Stimulated activated CD4-positive, alpha-beta T cell treated with anti-CD3 and anti-CD28 coated beads, Interleukin-2, amount 100 ng/mL, for 48 hours (primary cell): ENCODE measurements at places on chromosomes 2 and 18.

- DNase-seq: no peak
Observed at GRCh38 chr2:127810156-127810618, 784 bp downstream of the WDR33 start.

DNA sequence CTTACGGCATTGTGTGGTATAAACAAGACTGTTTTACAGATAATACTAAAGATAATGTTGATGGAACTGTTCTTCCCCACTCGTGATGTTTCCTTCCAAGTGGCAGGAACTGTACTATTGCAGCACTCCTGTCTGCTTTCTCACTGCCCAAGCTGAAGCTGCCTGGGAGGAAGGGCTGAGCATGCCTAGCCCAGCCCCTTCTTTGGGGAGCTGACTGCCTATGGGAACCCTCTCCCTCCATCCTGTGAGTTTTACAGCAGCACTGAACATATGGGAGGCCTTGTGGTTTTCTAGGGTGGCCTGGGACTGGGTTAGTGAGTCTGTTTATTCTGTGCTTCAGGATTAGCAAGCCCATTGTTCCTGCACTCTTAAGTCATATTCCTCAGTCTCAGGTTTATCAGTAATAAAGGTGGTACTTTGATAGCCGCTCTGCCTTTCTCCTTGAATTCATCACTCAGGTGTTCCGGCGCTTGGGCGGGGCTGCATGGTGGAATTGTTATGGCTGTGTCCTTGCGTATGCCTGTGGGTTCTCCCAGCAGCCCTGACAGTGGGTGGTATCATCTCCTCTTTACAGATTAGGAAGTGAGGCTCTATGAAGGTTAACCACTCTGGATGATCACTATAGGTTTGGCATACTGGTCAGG, 379.7 kb downstream of the PTPRM start:
- no peak for DNase-seq

- no peak for DNase-seq
Observed at GRCh38 chr2:150165442-150165841, 322.0 kb downstream of the RND3 start.

- no peak for DNase-seq
Observed at GRCh38 chr18:63240531-63241316, 78.8 kb downstream of the BCL2 start.

DNA sequence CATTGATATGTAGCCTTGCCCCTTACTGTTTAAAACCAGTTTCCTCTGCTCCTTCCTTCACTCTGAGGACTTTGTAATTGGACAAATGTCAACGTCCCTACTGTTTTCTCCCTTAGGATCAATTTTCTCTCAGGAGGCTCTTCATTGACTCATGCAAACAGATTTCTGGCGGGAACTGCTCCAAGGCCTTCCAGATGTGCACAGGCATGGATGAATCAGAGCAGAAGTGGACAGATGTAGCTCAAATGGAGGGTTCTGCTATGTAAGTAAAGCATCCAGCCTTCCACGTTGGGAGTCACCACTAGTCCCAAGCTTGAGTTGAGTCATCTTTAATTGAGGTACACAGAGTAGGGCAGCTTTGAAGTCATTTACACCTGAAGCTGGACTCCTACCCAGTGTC, 34.1 kb upstream of the ZDBF2 start:
- DNase-seq: no peak

GRCh38 chr18:43563780-43564179, 286.5 kb upstream of the SYT4 start:
- no peak for DNase-seq

DNA sequence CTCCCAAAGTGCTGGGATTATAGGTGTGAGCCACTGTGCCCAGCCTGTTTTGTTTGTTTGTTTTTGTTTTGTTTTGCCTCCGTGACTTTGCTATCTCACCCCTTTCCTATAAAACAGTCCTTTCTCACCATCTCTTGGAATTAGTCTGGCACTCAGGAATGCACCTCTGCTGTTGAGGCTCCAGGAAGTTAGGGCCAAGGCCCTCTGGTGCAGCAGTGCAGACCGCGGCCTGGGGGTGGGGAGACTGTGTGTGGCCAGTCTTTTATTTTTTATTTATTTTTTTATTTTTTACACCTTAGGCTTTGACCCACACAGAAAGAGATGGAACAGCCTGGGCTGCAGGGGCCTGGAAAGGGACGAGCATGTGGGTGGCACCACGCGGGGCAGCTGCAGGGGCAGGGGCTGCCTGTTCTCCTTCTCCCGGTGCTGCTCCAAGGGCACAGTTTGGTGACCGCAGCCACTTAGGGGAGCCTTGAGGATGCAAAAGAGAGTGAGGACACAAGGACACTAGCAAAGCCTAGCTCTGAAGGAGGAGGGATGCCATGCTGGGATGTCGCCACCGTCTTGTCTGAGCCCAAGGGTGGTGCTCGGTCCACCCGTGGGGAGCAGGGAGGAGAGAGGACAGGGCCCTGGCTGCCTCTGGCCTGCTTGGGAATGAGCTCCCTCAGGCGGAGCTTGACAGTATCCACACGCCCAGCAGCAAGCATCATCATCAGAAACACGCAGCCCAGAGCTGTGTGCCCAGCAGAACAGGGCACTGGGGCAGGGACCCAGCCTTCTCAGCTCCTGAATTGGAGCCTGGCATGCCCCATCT, 19.4 kb upstream of the ALPI start:
- DNase-seq: no peak

GRCh38 chr2:157785200-157785599, 90.9 kb downstream of the ACVR1 start:
- DNase-seq: no peak

DNA sequence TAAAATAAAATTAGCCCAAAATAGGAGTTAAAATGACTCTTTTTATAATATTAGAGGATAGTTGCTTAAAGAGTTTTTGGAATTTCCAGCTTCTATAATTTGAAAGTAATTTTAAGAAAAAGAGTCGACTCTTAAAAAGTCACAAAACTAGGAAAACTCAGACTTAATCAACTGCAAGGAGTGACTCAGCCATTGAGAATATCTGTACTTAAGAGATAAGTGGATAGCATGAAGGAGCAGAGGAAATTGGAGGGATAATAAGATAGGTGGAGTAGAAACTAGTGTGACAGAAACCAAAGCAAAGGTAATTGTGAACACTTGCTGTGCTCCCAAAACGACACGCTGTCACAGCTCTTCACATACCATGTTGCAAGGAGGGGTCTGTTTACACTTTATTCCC, 8.4 kb downstream of the RSAD2 start:
- no peak for DNase-seq

GRCh38 chr2:180646756-180647155, 333.6 kb upstream of the UBE2E3 start:
- DNase-seq: no peak

DNA sequence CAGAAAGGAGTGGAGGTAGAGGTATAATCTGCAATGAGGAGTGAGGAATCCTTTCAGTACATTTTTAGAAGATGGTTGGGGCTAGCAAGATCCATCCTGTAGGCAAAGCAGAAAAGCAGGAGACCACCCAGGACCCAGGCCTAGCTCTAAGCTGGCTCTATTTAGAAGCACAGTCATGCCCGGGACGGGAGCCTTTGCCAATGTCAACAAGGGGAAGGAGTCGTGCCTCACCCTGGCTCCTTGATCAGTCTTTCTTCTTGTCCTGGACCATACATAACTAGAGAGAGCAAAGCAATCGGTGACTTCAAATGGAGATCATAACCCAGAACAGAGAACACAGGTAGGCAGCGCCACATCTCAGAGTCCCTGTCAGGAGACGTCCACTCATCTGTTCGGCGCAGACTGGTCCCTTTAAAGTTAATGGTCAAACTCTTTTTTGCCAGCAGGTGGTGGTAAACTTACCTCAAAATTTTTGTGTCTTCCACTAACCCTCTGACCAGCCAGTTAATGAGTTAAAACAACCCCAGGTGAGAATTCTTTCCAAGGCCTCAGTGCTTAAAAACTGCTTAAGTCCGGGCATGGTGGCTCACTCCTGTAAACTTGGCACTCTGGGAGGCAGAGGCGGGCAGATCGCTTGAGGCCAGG, 8.0 kb downstream of the MC5R start:
- no peak for DNase-seq

DNA sequence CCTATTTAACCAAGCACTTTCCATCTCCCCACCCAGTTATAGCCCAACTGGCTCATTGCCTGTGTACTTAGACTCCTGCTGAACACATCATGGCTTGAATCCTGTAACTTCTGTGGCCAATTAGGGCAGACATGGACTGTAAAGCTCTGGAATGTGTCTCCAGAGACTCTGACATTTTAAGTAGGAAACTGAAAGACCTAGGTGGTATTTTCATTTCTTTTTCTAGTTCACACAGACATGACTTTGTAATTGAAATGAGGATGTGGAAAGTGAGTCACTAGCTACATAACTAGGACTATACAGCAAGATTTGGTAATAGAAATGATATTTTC, 12.2 kb downstream of the DOK1 start:
- no peak for DNase-seq

DNA sequence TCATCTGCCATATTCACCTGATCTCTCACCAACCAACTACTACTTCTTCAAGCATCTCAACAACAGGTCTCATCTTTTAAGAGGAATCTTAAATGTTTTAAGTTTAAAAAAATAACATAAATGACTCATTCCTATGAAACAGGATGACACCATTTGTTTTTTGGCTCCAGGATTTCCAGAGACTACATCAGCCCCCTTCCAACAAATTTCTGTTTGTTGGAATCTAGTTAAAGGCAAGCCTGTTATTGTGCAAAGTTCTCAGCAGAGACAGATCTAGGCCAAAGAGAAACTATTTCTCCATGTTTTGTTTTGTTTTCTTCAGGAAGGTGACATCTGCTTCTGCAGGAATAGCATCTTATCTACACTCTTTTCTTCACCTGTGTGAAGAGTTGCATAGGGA, 204.8 kb upstream of the SH3BP4 start:
- no peak for DNase-seq

- DNase-seq: no peak
Observed at GRCh38 chr2:41283079-41283775, 764.6 kb upstream of the PKDCC start.

DNA sequence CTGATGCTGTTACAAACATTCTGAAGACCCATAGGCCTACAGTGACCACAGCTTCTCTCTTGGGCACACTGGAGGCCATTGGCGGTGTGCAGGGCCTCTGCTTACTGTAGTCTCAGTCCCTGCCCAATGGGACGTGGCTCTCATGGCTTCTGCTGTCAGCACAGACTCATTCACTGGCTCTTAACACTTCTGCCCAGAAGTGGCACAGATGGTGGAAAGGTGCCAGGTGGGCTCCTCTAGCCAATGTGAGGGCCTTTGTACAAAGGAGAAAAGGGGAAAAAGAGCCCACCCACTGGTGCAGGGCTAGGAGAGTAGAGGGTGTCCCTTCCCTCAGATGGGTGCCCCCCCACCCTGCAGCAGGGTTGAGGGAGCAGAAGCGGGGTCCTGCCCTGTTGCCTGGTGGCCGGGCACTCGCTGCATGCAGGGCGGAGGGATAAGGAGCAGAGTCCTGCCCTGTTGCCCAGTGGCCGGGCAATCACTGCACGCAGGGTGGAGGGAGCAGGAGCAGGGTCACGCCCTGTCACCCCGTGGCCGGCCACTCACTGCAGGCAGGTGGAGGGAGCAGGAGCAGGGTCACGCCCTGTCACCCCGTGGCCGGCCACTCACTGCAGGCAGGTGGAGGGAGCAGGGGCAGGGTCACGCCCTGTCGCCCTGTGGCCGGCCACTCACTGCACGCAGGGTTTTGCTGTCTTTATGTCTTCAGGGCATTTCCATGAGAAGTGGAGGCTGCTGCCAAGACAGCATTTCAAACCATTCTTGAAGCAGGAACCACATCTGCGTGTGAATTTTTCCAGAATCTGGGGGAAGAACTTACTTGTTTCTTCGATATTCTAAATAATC, 20.0 kb downstream of the LRRFIP1 start:
- DNase-seq: no peak

GRCh38 chr2:23699580-23699925, 227.4 kb downstream of the ATAD2B start:
- DNase-seq: no peak

GRCh38 chr2:218570850-218571249, 2.2 kb downstream of the CNOT9 start:
- no peak for DNase-seq

DNA sequence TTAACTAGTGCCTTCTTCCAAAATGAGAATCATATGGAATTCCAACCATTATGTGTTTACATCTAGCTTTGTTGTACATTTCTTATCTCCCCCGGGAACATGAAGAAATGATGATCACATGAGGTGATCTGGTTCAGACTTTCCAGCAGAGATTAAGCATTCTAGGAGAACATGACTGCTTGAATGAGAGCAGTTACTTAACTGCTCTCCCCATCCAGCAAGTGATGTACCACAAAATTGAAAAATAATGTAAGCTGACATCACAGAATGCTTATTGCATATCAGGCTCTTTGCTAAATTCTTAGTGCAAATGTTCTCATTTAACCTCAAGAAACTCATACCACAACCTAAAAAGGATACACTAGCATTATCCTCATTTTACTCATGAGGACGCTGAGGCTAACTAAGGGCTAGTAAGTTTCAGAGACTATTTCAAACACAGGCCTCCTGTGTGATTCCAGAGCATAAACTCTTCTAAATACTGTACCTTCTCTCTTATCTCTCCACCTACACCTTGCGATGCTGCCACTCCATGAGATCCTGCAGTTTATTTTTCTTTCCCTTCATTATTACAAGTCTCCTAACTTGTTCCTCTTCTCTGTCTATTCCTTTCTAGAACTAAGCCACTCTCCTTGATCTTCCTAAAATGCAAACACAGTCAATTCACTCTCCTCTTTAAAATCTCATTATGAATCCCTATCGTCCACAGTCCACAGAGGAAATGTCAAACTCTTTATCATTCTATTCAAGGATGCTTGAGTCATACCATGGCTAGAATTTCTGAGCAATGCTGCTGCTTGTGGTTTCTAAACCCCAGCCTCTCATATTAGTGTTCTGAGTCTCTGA, 1224.8 kb upstream of the ZEB2 start:
- DNase-seq: no peak

- DNase-seq: no peak
Observed at GRCh38 chr2:17788773-17789172, 27.5 kb upstream of the MSGN1 start.

- no peak for DNase-seq
Observed at GRCh38 chr18:73479477-73479876, 611.7 kb upstream of the NETO1 start.

DNA sequence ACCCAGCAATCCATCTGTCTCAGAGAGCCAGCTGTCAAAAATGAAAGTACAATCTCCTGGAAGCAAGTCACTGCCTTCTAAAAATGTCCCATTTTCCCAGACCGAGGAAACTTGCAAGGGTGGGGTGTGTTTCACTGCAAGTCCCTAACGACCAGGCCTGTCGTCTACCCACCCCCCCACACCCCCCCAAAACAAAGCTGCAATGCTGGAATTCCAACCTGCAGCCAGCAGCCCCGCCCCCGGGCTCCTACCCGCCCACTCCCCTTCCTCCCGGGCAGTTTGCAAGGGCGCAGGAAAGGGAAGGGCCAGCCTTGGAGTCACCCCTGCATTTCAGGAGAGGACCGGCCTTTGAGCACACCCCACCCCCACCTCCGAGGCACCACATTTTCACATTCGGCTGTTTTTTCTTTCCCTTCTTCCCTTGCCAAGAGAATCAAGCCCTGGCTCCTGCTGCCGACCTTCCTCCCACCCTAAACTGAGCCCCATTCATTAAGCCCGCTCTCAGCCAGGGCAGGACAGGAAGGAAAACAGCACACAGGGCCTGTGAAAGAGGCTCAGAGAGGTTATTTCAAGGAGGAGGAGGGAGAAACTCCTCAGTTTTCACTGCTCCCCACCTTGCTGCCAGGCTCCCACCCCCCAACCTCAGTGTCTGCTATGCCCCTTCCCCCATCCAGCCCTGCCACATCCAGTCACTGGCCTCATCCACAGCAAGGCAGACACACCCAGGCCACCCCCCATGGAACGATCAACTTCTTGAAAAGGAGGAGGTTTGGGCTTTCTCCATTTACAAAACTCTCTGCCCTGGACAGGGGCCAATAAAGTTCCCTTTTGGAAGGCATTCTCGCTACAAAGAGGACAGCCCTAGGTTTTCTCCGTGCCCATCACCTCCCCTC, 11.3 kb downstream of the SMAD7 start:
- no peak for DNase-seq
